NCI-H1417 treated with DMSO at 0.1 percent for 48 hours (cell line): ENCODE measurements at places on chromosomes 4 and X.

- DNase-seq, result no peak
Observed at GRCh38 chrX:38881727-38882126, 80.5 kb downstream of the MID1IP1 start.

- no peak for DNase-seq
Observed at GRCh38 chr4:11312389-11312788, 116.3 kb downstream of the HS3ST1 start.

DNA sequence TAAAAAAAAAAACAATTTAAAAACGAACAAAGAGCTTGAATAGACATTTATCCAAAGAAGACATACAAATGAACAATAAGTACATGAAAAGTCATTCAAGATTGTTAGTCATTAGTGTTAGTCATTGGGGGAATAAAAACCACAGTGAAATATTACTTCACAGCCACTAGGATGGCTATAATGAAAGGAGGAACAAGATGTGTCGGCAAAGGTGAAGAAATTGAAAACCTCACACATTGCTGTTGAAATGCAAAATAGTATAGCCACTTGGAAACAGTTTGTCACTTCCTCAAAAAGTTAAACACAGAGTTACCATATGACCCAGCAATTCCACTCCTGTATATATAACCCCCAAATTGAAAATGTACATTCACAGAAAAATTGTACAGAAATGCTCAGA lies 45.2 kb upstream of the SLC39A8 start:
- DNase-seq, result no peak

- DNase-seq, result no peak
Observed at GRCh38 chr4:14504162-14504561, 498.1 kb upstream of the CPEB2 start.

GRCh38 chr4:136246876-136247275 lies 1285.4 kb downstream of the PCDH18 start:
- DNase-seq, result no peak

DNA sequence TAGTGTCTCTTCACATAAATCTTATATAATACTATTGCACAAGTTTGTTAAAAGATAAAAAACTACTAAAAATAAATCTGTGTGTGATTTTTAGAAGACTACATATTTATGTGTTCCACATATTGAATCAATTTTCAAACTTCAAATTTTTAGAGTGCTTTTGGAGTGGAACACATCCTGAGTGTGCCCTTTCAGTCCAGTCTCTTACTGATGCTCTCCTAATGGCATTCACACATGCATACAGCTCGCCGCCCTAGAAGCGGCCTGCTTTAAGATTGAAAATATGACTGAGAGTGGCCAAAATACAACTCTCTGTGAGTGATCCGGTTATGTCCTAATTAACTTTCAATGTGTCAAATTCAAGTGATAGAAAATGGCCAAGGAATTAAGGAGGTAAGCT lies 628.8 kb downstream of the ANKRD50 start:
- no peak for DNase-seq

GRCh38 chrX:108199691-108200090 lies 108.1 kb downstream of the ATG4A start:
- no peak for DNase-seq

- no peak for DNase-seq
Observed at GRCh38 chr4:133347409-133347808, 198.3 kb downstream of the PCDH10 start.

- no peak for DNase-seq
Observed at GRCh38 chr4:185993328-185993973, 75.5 kb upstream of the TLR3 start.

DNA sequence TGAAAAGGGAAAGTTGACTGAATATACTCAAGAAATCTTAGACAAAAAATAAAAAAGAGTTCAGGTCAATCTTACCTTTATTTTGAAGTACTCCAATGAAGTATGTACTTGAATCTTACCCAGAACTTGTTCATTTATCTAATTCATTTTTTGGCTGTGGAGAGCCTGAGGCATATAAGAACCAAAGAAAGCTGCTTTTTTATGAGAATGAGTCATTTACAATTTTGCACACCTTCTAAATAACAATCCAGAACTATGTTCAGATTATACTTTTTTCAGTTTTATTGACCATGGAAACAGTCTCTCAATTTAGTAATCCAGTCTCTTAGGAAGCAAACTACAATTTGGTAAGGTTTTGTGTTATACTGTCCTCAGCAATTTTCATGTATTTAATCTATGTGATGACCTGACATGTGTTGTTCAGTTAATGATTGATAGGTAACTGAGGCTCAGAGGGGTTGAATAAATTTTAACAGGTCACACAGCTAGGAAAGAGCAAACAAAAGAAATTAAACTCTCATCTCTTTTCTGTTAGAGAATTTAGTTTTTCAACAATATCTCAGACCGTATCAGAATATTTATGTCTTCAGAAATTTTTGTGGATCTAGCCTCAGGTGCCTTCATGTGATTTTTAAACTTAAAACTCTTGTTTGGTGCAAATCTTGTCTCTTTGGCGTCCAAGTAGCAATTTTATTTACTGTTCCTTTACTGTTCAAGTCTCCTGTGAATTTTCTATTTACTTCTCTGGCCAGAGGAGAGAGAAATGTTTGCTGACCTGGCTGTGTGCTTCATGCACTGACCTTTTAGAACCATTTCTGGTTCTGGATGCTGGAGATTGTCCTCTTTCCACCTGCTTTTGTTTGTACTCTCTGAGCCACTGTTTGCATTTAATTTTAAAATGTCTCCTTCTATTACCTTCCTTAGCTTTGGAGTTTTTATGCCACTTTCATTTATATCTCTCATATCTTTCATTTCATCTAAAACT lies 1453.4 kb downstream of the STIM2 start:
- DNase-seq, result no peak

GRCh38 chrX:139559383-139560042 lies 29.0 kb downstream of the F9 start:
- no peak for DNase-seq
